ENCODE measurements at places on chromosomes 13 and 19.

DNA sequence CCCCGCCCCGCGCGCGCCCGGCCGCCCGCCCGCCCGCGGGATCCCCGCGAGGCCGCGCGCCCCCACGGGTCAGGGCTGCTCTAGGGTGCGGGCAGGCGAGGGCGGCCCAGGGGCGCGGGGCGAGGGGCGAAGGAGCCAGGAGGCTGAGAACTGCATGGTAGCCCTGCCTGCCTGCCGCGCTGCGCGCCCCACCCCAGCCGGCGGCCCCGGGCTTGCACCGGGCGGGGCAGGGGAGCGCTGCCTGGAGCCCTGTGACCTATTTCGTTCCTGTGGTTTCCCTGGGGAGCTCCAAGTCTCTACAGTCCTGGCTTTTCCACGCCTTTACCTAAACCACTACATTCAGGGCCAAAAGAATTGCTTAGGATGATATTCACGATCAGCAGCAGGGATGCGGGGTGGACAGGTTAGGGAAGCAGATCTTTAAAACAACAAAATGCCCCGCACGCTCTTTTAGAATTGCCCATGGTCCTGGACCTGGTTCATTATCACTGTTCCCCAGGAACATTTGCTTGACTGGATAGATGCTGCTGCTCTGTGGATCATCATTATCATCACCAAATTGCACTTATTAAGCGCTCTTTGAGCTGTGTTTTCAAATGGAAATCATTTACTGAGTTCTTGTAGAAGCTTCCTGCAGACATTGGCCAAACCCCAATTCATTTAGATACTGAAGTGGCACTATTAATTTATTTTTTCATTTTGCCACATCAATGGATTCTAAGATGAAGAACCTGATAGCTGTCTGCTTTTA, 421 bp upstream of the GPR12 start:
- no peak for DNase-seq

DNA sequence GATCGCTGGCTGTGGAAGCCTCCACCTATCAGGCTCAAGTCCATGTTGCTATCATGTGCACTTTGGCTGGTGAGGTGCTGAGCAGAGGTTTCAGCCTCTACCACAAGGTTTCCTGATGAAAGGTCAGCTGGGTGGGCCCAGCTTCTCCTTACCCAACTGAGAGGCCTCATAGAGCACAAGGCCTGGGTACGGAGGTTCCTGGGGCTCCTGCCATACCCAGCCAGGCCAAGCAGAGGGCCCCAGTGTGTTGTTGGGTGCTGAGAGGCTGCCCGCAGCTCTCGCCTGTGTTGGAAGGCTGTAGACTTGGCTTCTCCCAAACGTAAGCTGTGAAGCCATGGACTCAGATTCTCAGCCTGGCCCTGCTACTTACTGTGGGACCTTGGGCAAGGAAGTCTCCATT, 28.2 kb downstream of the ACTN4 start:
- no peak for DNase-seq

DNA sequence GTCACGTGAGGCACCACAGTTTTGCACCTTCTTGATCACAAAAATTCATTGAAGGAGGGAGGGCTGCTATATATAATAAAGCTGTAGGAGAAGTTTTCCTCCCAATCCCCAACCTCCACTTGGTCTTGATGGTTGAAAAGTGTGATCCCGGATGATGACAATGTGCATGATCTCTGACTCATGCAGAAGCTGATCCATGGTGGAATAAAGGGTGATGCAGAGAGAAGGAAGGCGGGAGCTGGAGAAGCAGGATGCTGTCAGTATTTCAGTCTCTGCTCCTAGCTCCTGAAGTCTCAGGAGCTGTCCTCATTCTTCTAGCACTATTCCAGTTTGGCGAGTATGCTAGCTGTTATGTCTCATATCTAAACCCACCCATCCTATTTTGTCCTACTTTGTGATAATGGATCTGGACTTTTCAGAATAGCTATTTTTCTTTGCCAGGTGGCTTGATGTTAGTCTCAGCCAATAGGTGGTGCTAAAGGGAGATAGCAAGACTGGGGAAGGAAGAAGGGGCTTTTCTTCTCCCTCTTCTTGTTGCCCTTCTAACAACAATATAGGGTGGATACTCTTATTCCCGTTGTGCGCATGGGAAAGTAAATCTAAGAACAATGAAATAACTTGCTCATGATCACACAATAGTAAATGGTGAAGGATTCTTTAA, 65.6 kb upstream of the HTR2A start:
- DNase-seq = no peak

- DNase-seq = peak; percentile 43
Observed at GRCh38 chr19:55341171-55341588, 1.5 kb downstream of the KMT5C start.

- no peak for DNase-seq
Observed at GRCh38 chr19:14369399-14370168, 11.7 kb upstream of the ADGRE5 start.

- DNase-seq = no peak
Observed at GRCh38 chr19:5139583-5140325, 170.8 kb downstream of the KDM4B start.

DNA sequence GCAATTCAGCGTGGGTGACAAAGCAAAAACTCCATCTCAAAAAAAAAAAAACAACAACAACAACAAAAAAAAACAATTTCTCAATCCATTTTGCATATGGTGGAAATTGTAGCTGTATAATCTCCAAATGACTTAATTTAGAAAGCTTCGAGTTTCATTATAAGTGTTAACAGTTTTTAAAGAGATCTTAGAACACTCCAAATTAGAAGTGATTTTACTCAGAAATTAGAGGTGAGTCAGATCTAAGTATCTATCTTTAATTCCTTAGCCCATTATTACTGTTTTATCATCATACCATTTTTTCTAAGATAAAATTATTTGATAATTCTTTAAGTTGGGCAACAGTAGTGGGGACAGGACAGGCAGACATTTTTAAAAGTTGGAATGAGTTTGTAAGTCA, 60.5 kb downstream of the ZMYM2 start:
- no peak for DNase-seq

GRCh38 chr13:47038188-47038587, 141.3 kb upstream of the HTR2A start:
- no peak for DNase-seq

DNA sequence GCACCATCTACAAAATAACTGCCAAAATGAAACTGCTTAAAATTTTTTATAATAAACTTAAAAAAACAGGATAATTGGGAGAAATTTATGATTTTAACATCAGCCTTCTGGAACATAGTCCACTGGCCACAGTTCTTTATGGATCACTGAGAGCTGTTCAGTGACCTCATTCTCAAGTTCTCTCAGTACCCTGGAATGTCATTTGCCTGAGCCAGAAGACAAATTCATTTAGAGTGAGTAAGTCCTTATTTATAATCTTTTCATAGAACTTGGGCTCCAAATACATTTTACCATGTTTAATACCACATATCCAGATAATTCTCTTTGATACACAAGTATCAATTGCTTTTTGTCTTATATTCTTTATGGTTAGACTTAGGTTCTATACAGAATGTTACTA, 87.6 kb downstream of the CAB39L start:
- no peak for DNase-seq

GRCh38 chr13:64767054-64767453, 2463.1 kb downstream of the PCDH9 start:
- no peak for DNase-seq

- DNase-seq = peak; percentile 9
Observed at GRCh38 chr13:39676315-39676876, 20.9 kb downstream of the COG6 start.

GRCh38 chr13:31514932-31515331, 224.4 kb upstream of the RXFP2 start:
- DNase-seq = no peak

- DNase-seq = no peak
Observed at GRCh38 chr19:39531834-39532232, 819 bp downstream of the EID2B start.

GRCh38 chr19:49400029-49400428, 12.0 kb downstream of the KASH5 start:
- no peak for DNase-seq

DNA sequence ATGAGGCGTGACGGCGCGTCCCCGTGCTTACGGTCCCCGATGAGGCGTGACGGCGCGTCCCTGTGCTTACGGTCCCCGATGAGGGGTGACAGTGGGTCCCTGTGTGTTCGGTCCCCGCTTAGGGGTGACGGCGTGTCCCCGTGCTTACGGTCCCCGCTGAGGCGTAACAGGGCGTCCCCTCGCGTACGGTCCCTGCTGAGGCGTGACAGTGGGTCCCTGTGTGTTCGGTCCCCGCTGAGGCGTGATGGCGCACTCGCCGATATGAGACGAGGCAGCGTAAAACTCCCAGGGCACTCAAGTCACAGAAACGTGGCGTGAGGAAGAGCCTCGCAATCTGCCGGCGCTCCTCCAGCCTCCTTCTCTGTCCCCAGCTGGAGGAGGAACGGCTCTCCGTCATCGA, 20.9 kb downstream of the CFAP97D2 start:
- DNase-seq = no peak

DNA sequence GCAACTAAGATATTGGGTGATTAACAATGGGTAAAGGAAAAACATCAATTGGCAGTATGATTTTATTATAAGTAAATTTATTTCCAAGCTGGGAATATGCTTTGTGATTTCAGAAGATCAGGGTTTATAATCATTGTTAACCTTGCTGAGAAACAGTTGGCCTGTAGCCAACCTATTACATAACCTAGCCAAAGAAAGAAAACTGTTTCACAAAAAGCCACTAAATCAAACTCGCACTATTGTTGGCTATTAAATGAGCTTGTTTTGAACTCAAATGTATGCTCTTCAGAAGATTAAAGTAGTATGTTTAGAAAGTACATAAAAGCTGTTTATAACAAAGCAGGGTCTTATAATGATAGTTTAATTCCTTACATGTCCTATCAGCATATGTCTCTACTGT, 151.7 kb downstream of the LHFPL6 start:
- DNase-seq = peak; percentile 13

DNA sequence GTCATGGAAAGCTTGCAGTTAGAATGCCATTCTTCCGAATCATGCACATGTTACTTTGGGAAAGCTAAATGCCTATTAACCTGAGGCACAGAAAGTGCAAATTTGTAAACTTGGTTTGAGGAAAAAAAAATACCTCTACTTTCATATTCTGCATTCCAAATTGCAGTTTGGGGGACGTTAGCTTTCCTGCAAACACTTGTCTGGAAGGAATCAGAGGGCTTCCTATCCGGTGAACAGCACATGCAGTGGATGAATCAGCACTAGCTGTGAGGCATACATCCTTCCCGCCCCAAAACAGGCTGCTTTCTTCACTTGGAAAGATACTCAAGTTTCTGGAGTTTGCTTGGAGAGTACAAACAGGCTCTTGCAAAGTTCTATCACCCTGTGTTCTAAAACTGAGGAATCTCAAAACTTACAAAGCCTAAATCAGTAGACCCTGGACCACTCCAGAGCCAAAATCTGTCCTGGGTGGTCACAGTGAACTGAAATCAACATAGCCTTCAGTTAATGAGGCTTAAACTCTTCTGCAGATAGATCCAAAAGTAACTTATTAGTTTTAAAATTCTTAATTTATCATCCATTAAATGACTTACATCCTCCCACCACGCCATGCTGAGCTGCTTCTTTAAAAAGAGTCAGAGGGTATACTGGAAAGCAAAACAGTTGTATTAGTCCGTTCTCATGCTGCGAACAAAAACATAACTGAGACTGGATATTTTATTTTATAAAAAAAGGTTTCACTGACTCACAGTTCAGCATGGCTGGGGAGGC, 802.3 kb upstream of the ARGLU1 start:
- no peak for DNase-seq

DNA sequence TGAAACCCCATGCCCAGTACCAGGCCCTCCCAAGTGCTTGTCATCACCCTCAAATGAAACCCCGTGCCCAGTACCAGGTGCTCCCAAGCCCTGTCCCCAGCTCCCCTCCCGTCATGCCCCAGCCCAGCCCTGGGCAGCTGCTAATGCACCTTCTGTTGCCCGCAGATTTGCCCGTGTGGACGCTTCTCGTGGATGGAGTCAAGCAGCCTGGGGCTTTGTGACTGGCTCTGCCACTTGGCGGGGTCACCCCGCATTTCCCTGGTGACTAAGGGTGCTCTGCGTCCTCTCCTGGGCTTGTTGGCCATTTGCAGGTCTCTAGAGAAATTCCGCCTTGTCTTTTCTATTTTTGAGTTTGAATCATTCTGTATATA, 82.7 kb downstream of the ATP11A start:
- DNase-seq = no peak

DNA sequence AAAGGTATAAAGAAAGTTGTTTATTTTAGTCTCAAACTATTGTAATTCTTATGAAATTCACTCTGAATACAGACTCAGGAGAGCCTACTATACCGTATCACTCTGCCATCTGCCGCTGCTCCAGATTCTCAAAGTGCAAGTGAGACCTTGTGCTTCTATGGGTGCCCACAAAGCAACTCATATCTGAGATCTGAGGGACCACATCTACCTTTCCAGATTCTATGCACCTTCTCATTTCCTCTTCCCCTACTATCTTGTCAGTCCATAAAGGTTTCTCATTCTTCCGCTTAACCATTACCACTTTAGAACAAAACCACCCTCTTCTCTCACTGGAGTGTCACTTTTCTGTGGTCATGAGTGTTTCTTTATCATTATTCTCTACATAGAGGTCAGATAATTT, 1236.9 kb downstream of the DIAPH3 start:
- DNase-seq = no peak

DNA sequence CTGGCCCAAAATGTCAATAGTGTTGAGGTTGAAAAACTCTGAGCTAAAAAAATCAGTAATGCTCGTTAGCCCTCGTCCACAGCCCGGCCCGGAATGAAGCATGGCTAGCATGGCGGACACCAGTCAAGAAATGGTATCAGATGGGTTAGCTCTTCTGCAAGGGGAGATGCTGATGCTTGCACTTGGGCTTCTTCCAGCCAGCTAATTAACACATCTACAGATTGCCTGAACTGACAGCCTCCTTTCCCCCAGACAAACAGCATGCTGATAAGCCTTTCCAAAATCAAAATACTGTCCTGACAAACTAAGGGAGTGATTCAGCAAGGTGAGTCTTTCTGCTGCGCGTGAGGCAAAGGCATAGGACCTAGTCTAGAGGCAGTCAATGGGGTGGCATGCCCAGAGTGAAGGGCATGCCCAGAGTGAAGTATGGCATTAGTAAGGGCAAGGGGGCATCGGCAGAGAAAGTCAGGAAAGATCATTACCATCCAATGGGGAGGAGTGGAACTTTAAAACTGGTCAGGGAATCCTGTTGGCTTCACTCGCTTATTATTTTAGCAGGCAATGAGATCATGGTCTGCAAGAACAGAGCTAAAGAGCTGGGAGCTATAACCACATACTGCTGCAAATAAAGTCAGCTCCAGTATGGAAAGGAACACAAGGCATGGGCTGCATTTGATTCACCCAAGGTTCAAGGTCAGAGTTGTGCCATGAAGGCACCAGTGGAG, 30.2 kb upstream of the UBE2L5 start:
- no peak for DNase-seq

DNA sequence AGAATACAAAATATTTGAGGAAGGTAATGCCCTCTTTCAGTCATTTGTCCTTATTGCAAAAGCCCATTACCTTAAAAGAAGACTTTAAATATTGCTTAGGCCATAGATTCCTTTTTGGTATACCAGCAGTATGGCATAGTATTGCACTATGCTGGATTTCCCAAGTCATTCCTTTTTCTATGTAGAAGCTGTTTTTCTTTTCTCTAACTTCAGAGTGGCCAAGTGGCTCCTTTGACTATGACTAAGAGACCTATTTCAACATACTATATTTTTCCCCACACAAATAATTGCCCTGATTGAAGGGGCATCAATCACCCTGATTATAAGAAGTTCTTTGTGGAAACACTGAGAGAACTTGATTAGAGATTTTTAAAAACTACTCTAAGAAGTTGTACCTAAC, 68.6 kb downstream of the UFM1 start:
- DNase-seq = no peak

GRCh38 chr13:55613429-55614187, 1527.1 kb upstream of the PRR20A start:
- DNase-seq = no peak
